ENCODE measurements at places on chromosomes 7 and 10.

- no peak for DNase-seq
These were observed 5.8 kb upstream of the PYROXD2 start for GRCh38 chr10:98420786-98421185.

- DNase-seq = no peak
These were observed 42.7 kb upstream of the LAMB1 start for GRCh38 chr7:108045669-108046068.

DNA sequence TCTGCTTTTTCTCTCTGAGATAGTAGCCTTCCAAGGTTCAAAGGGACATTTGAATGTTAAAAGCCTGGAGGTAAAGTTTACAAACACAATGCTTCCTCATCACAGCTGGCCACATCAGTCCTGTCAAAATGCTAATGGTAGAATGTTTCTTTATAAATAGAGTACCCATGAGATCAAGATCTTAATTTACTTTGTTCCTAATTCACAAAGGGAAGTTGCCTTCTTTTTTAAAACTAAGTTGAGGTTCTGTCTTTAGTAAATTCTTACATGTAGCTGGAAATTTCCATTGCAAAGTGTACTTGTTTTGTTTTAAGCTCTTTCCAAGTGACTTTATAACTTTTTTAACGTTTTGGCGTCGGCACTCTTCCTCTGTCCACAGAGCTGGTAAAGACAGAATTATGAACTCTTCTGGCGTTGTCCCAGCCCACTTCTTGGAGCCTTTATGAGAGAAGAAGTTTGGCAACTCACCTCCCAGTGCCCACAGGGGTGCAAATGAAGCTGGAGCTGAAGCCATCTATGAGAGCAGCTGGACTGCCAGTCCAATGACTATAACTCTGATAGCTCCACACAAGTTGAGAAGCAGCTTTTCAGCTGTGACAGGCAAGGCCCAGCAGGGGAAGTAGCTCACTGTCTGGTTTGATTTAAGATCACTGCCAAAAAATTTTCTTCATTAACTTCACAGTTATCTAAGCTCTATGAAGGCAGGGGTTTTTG, 23.3 kb downstream of the FZD1 start:
- no peak for DNase-seq

GRCh38 chr7:71303566-71303965, 171.6 kb downstream of the GALNT17 start:
- no peak for DNase-seq

GRCh38 chr10:125003146-125003900, 61.4 kb downstream of the ZRANB1 start:
- no peak for DNase-seq

DNA sequence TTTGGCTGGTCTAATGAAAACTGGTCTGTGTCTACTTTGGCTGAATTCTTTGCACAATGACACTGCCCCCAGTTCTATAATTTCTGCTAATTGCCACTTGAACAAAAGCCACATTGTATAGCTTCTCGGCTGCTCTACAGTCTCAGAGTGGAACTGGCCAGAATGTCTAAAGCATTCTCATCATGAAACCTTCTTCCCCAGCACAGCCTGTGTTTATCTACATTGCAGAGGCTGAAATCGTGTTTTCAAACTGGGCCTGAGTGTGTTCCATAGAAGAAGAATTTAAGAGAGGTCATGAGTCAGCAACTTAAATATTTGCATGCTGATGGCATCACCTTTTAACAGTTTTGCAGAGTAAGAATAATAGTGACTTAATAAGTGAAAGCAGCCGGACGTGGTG, 177.2 kb downstream of the BUB3 start:
- DNase-seq = no peak

DNA sequence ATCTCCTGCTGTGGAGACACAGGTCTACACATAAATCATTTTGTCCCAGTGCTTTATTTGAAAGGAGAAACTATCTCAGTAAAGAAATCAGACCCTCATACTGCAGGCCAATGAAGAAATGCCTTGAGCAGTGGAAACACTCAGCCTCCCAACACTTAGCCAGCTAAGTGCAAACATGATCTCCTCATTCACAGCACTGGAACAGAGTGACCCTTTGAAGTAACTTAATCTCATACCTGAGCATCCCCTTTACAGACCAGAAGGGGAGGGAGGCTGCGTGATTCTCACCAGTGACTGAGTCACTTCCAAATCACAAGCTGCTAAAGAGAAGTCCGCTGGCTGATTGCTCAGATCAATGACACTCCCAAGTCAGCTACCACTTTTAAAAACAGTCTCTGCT, 4.5 kb downstream of the CHST15 start:
- no peak for DNase-seq

GRCh38 chr7:66198956-66199355, 6.2 kb upstream of the TPST1 start:
- no peak for DNase-seq

DNA sequence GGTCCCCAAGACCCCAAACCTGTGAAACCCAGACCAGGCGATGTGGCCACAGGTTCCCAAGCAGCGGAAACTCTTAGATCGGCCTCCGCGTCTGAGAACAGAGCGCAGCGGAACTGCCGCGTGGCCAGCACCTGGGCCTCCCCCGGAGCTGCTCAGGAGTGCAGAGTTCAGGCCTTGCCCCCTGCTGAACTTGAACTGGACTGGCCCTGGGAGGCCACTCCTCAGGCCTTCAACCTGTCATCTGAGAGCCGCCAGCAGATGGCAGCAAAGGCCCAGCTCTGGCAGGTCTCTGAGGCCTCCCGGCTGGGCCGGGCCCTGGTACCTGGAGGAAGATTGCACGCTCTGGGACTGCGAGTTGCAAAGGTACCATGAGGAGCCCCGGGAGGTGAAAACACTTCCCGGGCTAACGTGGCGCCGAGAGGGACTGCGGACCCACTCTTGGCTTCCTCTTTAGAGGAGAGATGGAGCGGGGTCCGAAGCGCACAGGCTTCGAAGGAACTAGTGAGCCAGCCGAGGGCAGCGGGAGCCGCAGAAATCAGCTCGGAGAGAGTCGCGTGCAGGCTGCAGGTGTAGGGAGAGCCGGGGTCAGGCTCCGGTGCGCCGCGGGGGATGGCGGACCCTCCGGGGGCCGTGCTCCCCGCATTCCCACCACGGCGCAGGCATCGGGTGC, 89.2 kb downstream of the PAXIP1 start:
- no peak for DNase-seq

GRCh38 chr10:84626397-84627087, 298.2 kb downstream of the CCSER2 start:
- DNase-seq = no peak

DNA sequence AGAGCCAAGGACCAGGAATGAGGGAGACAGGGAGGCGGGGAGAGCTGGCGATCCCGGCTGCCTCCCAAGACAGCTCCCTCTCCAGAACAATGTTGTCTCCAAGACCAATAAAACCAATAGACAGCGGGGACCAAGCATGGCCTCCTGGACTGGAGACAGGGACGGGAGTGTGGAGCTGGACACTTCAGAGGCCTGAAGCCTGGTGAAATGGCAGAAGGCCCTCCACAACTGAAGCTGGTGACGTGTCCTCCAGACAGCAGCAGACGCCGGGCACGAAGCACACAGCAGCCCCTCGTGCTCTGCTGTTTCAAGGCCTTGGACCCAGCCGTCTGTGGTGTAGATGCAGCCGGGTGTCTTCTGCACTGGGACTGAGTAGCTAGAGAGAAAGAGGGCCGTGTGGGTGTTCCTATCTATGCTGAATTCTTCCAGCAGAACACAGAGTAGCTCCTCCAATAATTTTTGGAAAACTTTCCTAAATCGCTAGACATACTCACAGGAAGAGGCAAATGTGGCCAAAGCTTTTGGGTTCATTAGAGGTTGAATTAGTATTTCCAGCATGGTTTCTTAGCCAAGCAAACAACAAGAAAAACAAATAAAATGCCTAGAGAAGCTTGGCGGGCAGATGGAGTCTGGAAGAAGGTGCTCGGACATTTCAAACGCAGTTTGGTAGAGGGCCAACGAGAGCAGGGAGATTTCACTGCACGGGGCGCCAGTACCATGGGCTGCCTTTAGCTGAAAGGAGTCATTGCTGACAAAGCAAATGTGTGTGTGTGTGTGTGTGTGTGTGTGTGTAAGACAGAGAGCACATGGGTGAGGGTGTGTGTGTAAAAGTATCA, 570.4 kb downstream of the TCERG1L start:
- DNase-seq = no peak

DNA sequence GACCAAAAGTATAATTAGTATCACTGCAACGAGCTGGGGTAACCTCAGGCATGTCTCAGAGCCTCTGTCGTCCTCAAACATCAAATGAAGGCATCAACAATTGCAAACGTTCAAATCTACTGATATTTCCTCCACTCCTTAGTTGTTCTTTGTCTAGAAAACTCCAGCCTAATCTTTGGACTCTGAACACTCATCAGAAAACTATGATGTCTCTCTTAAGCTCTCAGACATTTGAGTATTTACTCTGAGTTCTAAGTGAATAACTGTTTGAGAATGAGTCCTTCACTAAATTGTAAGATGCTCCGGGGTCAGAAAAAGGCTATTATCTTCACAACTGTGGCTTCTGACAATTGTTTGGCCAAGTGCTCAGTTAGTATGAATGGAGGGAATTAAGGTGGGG, 536.4 kb downstream of the NRG3 start:
- no peak for DNase-seq

DNA sequence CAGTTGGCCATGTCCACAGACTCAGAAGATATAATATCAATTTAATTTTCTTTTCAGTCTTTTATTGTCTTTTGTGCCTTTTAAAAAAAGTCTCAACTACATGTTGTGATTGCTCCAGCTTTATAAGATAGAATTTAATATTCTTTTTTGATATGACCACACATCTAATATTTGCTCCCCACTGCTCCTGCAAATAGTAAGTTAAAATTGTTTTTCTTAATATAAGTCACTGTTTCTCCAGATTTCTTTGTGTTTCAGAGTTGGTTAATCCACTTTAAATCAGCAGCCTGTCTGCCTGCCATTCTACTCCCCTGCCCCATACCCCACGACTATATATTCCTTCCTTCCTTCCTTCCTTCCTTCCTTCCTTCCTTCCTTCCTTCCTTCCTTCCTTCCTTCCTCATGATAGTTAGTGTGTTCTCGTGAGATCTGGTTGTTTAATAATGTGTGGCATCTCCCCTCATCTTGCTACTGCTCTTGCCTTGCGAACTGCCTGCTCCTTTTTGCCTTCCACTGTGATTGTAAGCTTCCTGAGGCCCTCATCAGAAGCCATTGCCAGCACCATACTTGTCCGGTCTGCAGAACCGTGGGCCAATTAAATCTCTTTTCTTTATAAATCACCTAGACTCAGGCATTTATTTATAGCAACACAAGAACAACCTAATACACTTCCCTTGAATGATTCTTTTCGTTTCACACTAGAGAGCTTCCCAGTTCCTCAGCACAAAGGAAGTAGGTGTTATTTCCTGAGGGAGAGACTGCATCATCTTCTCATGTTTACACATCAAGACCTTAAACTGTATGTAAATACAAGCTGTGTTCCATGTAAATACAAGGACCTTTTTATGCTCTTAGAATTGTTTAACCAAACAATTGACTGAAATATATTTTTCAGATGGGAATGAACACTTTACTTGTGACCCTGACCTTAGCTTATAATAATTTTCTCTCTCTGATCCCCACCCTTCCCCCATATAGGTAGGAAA, 24.5 kb downstream of the TAS2R16 start:
- no peak for DNase-seq

DNA sequence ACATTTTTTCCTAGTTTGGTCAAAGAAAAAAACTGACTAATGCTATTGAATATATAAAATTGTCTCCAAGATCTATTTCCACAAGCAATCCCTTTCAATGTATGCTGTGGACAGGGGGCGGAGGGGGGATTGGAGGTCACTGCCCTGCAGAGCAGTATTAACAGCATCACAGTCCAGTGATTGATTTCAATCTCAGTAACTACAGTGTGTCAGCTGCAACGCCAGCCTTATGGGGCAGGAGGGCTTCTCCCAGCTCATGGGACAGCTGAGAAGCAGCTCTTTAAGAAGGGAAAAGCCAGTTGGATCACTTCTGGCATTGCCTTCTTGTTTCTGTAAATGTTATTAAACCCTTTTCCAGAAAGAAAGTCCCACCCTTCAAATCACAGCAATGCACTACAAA, 65.0 kb downstream of the RAPGEF5 start:
- no peak for DNase-seq

All from GM12864 (cell line).